HT-29 (cell line): ENCODE measurements at places on chromosomes 4 and X. TPM values are rescaled to one million over a fixed set of nuclear protein-coding genes. Genes with fewer than 3 reads are reported as not detected.

DNA sequence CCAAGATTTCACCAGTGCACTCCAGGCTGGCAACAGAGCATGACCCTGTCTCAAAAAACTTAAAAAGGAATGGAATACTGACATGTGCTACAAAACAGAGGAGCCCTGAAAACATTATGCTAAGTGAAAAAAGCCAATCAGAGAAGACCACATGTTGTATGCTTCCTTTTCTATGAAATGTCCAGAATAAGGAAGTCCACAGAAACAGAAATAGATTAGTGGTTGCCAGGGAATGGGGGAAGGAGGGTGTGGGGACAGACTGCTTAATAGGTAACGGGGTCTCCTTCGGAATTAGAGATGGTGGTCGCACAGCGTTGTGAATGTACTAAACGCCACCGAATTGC lies 30.1 kb upstream of the KIAA0232 start:
- DNase-seq, result no peak

Gene KLB
- 0.23 and 0.26 TPM in 2 replicates for total RNA-seq

GRCh38 chr4:145735347-145735675 lies 55.4 kb downstream of the C4orf51 start:
- DNase-seq, result peak; percentile 30

Gene ZAR1
- total RNA-seq, result not detected in 2 replicates

- no peak for DNase-seq
Observed at GRCh38 chr4:20679951-20680350, 20.3 kb upstream of the PACRGL start.

GRCh38 chr4:26632916-26633315 lies 49.0 kb downstream of the TBC1D19 start:
- no peak for DNase-seq

Gene LIMCH1
- total RNA-seq, result 14.8 and 17.8 TPM in 2 replicates

GRCh38 chr4:17618926-17619325 lies 4.5 kb downstream of the MED28 start:
- no peak for DNase-seq

Gene SH3D19
- 21.5 and 41.2 TPM in 2 replicates for total RNA-seq

DNA sequence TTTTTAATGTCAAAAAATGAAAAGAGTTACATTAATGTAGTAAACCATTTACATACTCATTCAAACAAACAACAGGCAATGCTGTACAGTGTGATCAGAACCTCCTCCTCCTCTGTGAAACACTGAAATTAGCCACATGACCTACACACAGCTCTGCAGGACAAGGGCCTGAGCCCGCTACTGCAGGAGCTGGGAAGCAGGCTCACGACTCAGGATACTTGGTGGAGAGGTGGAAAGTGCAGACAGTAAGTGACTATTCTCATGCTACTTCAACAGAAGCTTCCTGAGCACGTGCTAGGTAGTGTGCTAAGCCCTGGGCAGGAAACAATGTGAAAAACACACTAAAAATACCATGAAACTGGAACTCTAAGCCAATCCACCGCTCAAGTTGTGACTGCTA lies 56.8 kb downstream of the TAPT1 start:
- no peak for DNase-seq

Gene SHROOM3
- 62.1 and 70.6 TPM in 2 replicates for total RNA-seq

Gene CFAP47
- total RNA-seq, result not detected in 2 replicates

GRCh38 chr4:60655356-60655755 lies 544.8 kb upstream of the ADGRL3 start:
- DNase-seq, result no peak

GRCh38 chr4:83658806-83659205 lies 122.9 kb downstream of the GPAT3 start:
- DNase-seq, result no peak

DNA sequence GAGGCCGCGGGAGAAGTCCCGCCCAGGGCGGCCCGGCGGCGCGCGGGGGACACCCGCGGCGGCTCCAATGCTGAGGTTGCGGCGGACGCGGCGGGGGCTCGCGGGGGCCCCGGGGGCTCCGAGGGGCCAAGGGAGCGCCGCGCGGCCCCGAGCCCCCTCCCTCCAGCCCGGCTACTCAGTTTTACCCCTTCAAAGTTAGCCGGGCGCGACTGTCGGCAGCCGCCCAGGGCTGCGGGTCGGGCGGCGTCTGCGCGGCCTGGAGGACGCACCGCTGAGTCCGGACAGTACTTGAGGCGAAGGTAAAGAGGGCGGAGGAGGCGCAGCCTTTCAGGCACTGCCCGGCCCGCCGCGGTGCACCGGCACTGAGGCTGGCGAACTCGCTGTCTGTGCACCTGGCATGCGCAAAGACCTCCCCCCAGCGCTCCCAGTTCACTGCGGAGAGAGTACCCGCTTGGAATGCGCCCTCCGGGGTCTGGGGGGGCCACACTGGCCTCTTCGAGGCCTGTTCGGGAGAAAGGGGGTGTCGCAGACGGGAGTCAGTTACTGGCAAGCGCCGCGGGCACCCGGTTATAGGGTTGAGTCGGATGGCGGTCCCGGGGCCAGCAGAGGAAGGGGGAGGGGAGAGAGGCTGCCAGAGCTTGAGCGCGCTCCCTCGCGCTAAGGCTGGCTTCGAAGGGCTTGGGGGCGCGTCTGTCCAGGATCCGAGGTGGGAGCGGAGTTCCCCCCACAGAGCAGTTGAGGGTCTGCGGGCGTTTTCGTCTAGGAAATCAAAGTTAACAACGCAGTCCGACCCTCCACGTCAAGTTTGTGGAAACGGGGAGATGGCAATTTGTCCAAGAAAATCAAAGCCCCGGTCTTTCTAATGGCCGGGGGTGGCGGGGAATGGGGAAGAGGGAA lies 1.1 kb downstream of the PCDH19 start:
- DNase-seq, result no peak

GRCh38 chrX:35023683-35024082 lies 81.1 kb downstream of the FAM47B start:
- DNase-seq, result no peak

DNA sequence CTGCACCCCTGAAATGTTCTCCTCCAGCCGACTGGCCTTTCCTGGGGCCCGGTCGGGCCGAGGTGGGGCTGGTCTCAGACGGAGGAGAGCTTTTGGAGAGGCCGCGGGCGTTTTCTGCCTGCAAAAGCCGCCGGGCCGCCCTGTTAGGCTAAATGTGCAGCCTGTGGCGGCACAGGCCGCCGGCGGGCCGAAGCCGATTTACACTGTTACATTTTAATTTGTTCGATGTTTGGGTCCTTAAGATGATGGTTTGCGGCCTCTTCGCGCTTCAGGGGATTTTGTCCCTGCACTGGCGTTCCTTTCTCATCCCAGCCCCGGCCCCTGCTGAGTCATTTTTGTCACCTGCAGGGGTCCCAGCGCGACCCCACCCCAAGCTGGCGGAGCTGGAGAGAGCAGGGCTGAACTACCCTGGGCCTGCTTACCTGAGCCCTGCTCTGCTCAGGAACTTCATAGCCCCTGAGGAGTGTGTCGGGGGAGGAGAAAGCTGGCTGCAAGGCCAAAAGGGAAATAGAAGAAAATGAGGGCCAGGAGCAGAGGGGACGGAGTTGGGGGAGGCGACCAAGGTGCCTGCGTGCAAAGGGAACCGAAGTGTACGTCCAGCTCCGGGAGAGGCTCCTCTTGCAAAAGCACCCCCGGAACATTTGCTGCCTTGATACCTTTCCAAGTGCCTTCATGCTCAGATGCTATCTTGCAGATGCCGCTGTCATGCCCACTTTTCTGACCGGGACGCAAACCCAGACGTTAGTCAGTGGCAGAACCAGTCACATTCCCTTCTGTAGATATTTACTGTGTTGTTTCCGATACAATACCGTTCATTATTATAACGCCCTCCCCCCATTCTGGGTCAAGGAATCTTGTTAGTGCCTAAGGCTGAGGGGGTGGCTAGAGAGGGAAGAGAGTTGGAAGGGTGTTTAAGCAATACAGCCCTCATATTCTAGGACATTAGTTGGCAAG lies 977 bp upstream of the RBBP7 start:
- DNase-seq, result peak; percentile 22

- DNase-seq, result peak; percentile 37
Observed at GRCh38 chr4:71186566-71187403, 152.0 kb upstream of the SLC4A4 start.

DNA sequence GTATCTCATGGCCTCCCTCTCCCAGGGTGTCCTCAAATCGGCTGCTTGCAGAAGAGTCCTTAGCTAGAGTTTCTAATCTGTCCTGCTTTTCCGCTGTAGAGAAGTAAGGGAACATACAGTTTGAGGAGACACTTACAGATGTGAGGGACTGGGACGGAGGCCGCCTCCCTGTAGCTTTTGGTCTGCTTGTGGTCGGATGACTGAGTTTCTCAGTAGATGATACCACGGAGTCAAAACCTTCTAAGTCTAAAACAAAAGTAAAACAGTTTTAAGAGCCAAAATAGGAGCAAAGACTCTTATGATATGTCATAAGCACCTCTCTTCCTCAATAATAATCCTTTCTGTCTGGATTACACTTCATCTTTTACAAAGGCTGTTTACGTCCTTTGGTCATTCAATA lies 34.5 kb upstream of the MAP3K15 start:
- DNase-seq, result no peak

Gene CHRDL1
- not detected in 2 replicates for total RNA-seq

DNA sequence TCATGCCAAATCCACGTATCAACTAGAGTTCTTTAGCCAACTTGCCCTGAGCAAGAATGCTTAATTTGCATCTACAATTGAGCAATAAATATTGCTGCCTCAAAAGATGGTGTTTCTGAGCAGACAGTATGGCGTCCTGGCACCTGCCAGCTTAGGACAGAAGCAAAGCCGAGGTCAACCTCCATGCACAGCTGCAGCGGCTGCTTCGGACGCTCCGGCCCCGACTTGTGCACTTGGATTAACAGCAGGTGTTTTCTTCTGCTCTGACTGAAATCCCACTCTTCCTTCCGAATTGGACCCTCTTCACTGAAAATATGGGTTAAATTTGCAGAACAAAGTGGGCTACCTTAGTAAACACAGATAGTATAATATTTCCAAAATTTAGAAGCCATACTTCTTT lies 215.2 kb upstream of the ETNPPL start:
- no peak for DNase-seq

DNA sequence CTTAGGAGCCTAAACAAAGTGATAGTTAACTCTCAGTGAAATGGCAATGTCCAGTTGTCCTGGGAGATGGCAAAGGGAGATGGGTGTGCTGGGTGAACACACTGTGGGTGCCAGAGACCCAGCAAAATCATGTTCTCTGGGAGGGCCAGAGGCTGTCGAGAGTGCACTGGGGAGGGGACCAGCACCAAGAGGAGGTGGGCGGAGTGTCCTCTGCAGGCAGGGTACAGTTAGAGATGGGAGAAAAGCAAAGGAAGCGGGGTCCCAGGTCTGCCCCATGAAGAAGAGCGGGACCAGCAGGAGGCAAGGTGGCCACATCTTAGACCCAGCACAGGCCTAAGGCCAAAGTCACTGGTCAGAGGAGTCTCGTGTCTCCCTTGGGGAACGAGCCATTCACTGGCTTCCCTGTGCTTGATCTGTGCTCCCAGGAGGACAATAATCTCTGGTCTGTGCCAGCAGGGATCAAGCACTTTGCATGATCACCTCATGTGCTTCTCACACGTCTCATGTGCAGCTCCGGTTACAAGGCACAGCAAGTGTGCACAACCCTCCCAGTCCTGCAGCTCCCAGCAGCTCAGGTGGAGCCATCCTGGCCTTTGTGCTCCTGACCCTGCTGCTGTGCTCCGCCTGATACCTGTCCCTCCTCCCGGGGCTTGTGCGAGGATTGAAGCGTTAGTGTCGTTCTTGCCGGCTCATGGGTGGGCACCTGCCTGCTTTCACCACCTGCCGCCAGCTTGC lies 100.9 kb downstream of the FAM53A start:
- no peak for DNase-seq

DNA sequence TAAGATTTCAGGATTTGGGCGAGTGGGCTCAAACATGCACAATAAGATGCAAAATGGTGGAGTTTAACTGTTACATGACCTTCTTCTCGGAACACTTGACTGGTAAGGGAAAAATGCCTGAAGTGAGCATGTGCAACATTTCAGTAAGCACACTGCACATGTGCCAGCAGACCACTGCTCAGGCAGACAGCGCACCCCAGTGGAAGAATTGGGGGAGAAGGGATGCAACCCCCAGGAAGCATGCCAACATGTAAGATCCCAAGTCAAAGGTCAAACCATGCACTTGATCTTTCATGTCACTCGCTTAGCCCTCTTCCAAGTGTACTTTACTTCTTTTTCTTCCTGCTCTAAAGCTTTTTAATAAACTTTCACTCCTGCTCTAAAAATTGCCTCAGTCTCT lies 256.3 kb downstream of the CENPC start:
- DNase-seq, result peak; percentile 63

DNA sequence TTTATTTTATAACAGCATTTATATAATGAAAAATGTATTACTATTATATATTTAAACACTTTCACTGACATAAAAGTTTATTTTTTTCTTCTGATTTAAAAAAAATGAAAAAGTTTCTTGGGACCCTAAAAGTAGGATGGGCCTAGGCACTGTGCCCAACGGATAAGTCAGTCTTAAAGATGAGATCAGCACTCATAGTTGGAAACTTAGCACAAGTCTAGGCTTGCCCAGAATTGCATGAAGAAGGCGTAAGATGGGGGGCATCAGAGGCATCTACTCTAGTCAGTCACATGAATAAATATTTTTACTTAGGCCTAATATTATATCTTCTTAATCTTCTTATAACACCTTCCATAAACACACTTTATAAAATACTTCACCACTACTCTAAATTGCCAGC lies 306.7 kb upstream of the GRID2 start:
- DNase-seq, result no peak

Gene ZBTB33
- 6.1 TPM in 2 replicates for total RNA-seq

Gene CXXC4
- 0.21 and 0.56 TPM in 2 replicates for total RNA-seq

- DNase-seq, result no peak
Observed at GRCh38 chrX:98203800-98204199, 1320.1 kb downstream of the RPA4 start.

DNA sequence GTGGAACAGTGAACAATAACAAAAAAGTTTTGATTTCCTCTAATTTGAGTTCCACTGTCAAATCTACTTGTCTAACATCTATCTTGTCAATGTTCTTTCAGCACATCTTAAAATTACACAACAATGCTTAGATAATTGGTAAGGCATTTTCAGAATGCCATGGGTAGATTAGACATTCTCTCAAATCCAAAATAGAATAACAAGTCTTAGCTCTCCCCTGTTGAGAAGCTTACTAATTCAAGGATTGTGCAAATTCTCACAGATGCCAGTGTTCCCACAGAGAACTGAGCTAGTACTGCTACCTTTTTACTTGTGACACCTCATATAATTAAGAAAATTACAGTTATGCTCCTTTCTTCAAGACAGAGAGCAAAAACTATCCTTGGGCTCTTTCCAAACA lies 2442.0 kb downstream of the PCDH7 start:
- no peak for DNase-seq

Gene SATL1
- not detected in 2 replicates for total RNA-seq

GRCh38 chr4:58274553-58274952 lies 1164.4 kb upstream of the IGFBP7 start:
- DNase-seq, result no peak

DNA sequence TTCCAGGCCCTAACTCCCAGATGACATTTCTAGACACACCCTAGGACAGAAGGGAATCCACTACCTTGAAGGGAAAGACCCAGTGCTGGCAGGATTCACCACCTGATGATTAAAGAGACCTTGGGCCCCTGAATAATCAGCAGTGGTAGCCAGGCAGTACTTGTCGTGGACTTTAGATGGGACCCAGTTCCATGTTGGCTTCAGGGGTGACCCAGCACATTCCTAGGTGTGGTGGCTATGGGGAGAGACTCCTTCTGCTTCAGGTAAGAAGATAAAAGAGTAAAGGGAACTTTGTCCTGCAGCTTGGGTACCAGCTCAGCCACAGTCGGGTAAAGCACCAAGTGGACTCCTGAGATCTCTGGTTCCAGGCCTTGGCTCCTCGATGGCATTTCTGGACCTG lies 131.8 kb upstream of the S100G start:
- DNase-seq, result no peak

GRCh38 chr4:16122784-16123183 lies 39.0 kb upstream of the PROM1 start:
- no peak for DNase-seq
